ENCODE measurements at places on chromosomes 6 and 20. TPM values are rescaled to one million over a fixed set of nuclear protein-coding genes. Genes with fewer than 3 reads are reported as not detected.

GRCh38 chr6:31737315-31737990 is 1.1 kb upstream of the CLIC1 start:
- DNase-seq: no peak

GRCh38 chr6:33248643-33248931 is 23.1 kb downstream of the VPS52 start:
- no peak for DNase-seq

- peak; percentile 48 for DNase-seq
These were observed 471.5 kb downstream of the EPM2A start for GRCh38 chr6:145263778-145264211.

TMEM244 gene
- polyA plus RNA-seq: 3.8 TPM

Data from SK-N-SH (cell line).